ENCODE measurements at places on chromosomes 11 and 22. TPM values are rescaled to one million over a fixed set of nuclear protein-coding genes. Genes with fewer than 3 reads are reported as not detected.

DNA sequence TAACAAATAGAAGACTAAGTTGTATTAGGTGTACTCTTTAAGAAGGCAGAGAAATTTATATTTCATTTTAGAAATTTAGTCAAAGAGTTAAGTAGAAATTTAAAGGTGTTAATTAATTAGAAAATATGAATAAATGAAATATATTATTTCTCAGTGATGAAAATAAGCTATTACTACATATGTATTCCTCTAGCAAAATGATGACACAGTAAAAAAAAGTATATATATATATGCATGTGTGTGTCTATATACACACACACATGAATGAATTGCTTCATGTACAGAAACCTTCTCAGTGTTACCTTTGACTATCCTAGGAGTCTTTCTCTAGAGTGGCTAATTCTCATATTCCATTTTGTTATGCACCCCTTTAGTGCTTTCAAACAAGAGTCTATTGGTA, 7.7 kb downstream of the RNF141 start:
- DNase-seq, result no peak

DNA sequence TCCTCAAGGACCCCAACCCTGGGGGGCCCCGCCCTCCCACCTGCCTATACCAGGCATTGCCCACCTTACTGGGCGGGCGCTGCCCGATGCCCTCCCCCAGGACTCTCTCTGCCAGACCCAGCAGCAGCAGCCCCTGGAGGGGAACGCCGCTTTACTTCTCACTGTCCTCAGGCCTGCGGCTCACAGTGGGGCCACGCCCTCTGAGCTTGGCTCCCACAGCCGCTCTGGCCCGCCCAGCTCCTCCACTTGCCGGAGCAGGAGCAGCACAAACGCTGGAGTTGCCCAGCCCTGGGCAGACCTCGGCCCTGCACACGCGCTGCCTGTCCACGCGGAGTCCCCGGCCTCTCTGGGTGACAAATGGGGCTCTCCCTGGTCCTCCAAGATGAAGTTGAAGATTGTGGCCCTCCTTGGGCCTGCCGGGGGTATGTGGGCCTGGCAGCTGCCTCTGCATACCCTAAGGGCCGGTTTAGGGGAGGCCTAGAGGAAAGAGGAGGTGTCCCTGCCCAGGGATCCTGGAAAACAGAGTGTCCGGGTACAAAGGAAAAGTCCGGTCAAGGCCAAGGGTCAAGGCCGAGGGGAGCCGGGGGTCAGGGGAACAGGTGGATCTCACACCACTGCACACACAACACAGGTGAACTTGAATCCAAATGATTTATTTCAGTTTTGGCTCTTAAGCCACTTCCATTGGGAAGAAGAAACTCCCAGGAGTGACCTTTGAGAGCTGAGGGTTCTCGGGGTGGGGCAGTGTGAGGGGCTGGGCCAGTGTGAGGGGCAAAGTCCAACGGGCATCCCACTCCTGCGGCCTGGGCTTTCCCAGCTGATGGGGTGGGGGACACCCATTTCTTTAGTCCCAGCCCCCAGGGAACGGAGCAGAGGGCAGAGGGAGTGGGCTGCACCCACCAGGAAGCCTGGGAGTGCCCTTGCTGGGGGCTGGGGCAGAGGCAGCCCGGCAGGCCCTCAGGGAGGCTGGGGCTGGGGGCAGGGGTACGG, 674 bp upstream of the BAIAP2L2 start:
- no peak for DNase-seq

DNA sequence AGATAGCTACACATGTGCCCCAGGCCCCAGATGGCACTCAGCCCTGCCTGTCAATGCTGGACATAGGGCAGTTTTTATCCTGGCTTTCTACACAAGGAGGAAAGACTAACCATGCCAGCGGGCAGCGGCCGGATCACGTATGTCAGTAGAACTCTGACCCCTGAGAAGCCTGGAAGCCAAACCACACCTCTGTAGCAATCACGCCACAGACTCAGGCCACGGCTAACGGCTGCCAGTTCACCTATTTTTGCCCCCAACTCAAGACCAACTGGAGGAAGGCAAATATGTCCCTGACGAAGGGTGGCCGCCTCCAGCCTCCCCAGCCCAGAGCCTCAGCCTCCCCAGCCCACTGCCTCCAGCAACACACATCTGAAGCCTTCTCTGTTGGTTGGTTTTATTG, 7.2 kb upstream of the CD81 start:
- DNase-seq, result no peak

- DNase-seq, result no peak
These were observed 14.4 kb upstream of the SERPINH1 start for GRCh38 chr11:75547617-75548058.

GRCh38 chr22:35488513-35488912, 52.1 kb upstream of the RASD2 start:
- DNase-seq, result no peak

GRCh38 chr11:3892156-3892555, 36.7 kb downstream of the STIM1 start:
- no peak for DNase-seq

GRCh38 chr22:49326558-49326957, 501.1 kb downstream of the BRD1 start:
- DNase-seq, result peak; percentile 2

- DNase-seq, result no peak
These were observed 264.2 kb upstream of the PITPNB start for GRCh38 chr22:28183078-28183860.

DNA sequence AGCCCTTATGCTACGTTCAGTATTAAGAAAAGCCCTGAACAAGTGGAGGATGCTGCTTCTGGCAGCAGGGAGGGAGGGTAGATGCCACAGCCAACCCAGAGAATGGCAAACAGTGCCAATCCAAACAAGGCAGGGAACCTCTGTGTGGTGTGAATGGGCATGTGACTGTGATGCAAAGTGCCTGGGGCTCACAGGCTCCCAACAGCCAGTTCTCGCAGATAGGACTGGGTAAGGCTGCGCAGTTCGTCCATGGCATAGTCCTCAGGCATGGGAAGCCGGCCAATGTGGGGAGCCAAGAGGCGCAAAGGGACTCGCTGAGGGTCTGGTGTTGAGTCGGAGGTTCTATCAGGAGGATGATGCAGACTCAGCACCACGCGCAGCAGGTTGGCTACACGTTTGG, 4.8 kb upstream of the CHRNA10 start:
- no peak for DNase-seq

DNA sequence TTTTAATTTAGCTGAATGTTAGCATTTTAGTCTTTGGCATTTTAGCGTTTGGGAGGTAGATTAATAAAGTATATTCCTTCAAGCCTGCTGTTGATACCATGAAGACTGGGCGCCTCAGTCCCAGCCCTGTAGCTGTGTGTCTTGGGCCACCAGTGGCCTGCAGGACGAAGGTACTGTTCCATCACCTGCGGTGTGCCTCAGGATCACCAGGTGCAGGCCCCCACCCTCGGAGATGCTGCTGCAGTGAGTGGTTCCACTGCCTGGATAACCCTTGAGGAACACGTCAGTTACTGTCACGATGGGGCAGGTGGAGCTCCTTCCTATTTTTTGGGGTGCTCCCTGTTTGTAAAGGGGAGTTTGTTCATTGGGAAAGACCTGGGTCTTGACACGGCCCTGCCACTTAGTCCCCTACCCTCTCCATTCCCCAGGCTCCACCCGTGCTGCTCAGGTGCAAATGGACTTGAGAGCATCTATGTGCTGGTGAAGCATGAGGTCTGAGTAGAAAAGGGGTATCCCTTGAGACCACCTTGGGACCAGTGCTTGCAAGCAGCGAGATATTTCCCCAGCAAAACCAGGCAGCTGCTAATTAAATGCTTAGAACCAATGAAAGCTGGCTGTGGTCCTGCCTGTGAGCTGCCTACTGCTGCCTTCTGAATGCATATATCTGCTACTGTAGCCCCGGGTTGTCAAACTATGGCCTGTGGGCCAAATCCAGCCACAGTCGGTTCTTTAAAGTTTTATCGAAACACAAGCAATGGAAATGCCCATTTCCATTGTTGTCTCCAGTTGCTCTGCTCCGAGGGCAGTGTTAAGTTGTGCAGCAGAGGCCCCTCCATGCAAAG, 28.7 kb downstream of the INCENP start:
- DNase-seq, result no peak

DNA sequence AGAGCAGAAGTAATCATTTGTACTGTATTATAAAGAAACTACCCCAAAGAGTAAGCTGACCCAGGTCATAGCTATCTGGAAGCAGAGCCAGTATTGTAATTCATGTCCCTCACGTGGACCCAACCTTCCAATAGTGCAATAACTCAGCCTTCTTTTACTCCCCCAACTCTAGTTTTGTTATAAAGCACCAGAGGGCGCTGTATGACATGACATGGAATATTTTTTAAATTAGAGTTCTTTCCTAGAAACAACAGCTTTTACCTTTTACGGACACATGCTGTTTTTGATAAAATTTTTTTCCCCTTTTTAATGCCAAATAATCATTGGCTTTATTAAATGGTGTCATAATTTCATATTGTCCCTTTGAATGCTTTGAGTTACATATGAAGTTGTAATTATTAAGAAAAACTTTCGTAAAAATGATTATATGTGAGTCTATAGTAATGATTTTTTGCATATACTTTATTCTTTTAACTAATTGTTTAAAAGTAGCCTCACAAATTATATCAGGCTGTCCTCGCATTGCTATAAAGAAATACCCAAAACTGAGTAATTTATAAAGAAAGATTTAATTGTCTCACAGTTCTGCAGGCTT, 76.9 kb downstream of the DKK3 start:
- DNase-seq, result no peak

DNA sequence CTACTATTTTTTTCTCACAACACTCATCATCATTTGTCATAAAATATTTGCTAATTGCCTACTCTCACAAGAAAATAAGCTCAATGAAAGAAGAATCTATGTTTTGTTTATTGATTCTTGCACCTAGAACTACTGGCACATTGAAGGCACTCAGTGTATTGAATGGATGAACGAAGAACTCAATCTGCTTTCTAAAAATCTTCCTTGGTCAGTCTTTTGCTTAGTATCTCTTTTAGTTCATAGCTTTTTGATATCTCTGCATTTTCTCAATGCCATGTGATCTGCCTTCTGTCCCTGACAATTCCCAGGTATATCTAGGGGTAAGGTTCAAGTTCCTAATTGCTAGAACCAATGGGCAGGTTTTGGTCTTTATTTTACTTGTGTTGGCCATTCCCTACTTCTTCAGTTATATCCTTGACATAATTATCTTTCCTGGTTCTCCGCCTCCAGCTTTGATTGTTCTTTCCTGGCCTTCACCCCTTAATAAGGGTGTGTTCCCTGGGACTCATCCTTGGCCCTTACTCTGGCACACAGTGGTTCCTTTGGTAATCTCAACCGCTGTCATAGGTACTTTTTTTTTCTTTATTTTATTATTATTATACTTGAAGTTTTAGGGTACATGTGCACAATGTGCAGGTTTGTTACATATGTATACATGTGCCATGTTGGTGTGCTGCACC, 96.4 kb downstream of the CCDC83 start:
- no peak for DNase-seq

DNA sequence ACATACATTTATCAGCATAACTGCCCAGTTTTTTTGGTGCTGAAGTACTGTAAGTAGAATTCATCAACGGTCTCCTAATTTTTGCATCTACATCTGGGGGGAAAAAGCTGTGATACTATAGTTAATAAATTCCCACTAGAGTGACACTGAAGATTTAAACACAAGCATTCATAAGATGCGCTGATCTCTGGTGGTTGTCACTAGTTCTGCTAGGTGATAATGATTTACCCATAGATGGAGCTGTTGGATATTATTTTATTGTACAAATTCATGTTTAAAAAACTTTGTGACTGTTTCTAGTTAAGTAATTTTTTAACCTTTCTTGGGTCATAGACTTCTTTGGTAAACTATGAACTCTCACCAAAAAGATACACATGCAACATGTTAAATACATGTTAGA, 106.6 kb downstream of the EMSY start:
- no peak for DNase-seq

DNA sequence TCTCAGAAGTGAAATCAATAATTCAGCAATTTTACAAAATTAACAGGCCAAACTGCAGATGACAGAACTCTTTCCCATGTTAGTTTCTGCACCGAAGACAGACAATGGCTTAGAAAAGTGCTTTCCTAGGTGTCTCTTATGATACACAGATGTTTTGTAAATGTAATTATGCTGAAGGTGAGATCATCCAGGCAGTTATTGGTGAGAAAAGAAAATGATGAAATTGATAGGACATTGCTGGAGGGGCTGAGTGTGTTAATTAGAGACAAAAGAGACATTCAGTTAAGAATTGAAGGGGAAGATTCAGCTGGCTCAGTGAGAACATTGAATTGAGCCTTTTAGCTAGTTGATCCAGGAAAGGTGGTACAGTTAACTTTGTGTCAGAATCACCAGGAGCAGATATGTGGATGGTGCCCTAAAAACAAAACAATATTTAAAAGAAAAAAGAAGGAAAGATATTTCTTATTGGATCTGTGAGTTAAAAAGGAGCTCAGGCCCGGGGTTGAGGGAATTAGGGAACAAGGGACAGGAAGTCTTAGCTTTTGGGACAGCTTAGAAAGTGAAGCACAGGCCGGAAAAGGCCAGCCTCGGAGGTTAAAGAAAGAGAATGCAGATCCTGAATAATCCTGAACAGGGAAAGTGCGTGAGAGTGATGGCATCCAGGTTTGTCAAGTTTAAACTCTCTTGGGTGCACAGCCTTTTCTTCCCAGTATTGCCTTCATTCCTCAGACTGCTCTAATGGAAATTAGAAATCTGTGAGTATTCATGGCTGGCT, 16.9 kb downstream of the ARHGAP42 start:
- no peak for DNase-seq

DNA sequence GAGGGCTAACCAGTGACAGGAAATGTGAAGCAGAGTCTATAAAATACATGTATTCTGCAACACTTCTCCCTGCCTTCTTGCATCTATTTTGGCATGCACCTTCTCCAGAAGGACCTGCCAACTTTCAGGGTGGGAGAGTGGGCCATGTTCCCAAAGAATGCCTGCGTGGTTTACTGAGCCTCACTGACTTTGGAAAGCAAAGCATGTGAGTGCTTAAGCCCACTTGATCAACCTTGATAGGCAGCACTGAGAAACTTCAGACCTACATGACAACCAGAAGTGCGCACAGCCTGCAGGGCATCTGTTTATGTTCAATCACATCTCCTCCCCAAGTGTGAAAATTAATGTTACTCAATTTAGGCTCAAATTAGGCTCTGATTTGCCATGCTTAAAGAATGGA, 69.2 kb downstream of the AMOTL1 start:
- DNase-seq, result no peak

The NPTXR gene
- 1.7 TPM for total RNA-seq

The CD6 gene
- 308 TPM for total RNA-seq

The B4GALNT4 gene
- 1.5 TPM for total RNA-seq

The RAG2 gene
- total RNA-seq, result not detected

The C11orf91 gene
- total RNA-seq, result not detected

The CD3G gene
- total RNA-seq, result 139 TPM

The SULT4A1 gene
- not detected for total RNA-seq

The ELP4 gene
- 19.1 TPM for total RNA-seq

The UPK2 gene
- 0.21 TPM for total RNA-seq

The MS4A3 gene
- not detected for total RNA-seq
